ENCODE measurements at places on chromosomes 5 and 9. TPM values are rescaled to one million over a fixed set of nuclear protein-coding genes. Genes with fewer than 3 reads are reported as not detected.

- no peak for DNase-seq
Observed at GRCh38 chr9:133408042-133408441, 9.8 kb downstream of the REXO4 start.

Gene WDR41
- total RNA-seq = 28.3 TPM

Gene MARCHF3
- total RNA-seq = 30.1 TPM

GRCh38 chr9:83185488-83186154, 122.7 kb upstream of the RASEF start:
- no peak for DNase-seq

- no peak for DNase-seq
Observed at GRCh38 chr5:5424736-5425135, 2.3 kb downstream of the ICE1 start.

DNA sequence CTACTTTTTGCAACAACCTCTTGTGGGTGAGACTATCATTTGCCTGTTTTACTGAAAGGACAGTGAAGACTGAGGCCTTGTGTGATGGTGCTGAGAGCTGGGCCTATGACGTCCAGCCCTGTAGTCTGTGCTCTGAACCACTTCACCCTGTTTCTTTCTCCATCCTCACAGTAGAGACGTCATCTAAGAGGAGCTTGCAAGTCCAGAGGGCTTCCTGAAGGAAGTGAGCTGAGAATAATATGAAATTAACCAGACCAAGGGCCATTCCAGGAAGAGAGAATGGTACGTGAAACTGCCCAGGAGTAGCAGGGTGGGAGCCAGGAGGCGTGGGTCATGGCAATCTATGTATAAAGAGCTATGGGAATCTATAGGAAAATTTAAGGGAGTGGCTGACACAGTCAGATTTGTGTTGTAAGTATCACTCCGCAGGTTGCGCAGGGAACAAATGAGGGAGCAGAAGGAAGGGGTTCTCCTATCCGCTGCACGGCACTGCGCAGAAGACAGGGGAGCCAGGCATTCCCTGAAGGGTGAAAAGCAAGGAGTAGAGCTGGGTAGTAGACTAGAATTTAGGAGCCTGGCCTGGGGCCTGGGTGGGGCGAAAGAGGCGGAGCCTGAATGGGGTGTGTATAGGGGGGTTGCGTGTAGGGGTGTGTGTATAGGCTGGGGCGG, 596 bp upstream of the FGFR4 start:
- DNase-seq = no peak

DNA sequence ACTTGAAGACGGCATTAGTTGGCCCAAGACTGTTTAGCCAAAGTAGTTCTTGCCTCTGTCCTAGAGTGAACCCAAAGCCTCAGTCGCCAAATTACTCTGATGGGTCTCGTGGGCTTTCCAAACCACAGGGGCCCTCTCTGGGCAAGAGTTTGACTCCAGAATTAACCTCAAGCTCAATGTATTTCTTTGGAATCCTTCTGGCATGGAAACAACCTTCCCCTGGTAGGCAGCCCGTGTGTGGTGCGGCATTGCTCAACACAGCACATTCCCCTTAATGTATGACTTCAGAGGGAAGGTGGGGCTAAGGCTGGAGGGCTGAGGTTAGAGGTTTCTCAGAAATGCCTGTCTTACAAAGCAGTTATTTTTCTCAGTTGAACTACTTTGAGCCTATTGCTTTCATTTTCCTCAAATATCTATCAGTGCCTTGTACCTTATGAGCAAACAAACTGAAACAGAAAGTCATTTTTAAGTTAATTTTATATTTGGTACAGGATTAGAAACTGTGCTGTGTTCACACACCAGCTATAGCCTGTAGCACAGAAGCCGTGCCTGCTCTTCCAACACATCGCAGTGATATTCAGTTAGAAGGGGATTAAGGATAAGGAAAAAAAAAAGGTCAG, 123.9 kb upstream of the HAPLN1 start:
- DNase-seq = no peak

GRCh38 chr5:7494481-7495130, 98.7 kb downstream of the ADCY2 start:
- DNase-seq = no peak

DNA sequence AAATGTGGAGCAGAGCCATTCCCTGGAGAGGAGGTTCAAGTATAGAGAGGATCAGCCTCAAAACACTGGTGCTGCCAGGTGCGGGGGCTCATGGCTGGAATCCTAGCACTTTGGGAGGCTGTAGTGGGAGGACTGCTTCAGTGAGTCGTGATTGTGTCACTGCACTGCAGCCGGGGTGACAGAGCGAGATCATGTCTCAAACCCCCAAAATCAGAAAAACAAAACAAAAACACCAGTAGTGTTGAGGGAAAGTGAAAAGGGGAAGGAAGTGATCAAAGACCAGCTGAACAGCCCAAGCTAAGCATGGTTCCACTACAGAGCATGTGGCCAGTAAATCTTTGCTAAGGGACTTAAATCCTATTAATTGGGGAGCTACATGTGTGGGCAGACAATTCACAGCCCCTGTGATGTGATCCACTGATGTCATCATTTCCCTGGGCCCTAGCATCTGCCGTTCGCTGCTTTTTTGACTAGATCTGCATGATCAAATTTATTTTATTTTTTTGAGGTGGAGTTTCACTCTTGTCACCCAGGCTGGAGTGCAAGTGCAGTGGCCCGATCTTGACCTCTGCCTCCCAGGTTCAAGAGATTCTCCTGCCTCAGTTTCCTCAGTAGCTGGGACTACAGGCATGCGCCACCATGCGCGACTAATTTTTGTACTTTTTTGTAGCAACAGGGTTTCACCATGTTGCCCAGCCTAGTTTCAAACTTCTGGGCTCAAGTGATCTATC, 2.7 kb upstream of the PCBD2 start:
- no peak for DNase-seq

DNA sequence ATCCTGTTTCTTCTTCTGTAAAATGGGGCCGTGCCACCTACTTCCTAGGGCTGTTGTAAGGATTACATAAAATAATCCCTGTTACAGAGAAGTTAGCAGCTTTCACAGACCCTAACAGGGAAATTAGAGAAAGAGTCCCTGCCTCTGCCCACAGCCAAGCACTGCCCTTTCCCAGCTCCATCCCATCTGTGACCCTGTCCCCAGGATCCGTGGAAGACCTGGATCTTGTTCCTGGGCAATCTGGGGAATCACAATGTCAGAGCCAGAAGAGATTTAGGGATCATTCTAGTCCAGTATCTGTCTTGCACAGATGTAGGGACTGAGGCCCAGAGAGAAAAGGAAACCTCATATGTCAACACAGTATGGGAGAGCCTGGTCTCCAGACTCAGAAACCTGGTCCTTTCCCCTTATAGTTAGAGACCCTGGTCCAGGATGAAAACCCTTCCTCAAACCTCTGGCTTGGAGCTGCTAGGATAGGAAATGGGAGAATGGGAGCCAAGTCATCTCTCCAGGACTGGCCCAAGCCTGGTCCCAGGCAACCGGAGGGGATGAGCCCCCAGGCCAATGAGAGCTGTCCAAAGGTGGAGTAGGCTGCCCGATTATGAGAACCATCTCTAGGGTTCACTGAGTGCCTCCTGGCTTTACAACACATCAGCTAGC, 12.5 kb downstream of the LHX6 start:
- DNase-seq = no peak

- no peak for DNase-seq
Observed at GRCh38 chr9:90775657-90776056, 26.0 kb upstream of the SYK start.

GRCh38 chr9:36110434-36110833, 26.1 kb upstream of the GLIPR2 start:
- no peak for DNase-seq

DNA sequence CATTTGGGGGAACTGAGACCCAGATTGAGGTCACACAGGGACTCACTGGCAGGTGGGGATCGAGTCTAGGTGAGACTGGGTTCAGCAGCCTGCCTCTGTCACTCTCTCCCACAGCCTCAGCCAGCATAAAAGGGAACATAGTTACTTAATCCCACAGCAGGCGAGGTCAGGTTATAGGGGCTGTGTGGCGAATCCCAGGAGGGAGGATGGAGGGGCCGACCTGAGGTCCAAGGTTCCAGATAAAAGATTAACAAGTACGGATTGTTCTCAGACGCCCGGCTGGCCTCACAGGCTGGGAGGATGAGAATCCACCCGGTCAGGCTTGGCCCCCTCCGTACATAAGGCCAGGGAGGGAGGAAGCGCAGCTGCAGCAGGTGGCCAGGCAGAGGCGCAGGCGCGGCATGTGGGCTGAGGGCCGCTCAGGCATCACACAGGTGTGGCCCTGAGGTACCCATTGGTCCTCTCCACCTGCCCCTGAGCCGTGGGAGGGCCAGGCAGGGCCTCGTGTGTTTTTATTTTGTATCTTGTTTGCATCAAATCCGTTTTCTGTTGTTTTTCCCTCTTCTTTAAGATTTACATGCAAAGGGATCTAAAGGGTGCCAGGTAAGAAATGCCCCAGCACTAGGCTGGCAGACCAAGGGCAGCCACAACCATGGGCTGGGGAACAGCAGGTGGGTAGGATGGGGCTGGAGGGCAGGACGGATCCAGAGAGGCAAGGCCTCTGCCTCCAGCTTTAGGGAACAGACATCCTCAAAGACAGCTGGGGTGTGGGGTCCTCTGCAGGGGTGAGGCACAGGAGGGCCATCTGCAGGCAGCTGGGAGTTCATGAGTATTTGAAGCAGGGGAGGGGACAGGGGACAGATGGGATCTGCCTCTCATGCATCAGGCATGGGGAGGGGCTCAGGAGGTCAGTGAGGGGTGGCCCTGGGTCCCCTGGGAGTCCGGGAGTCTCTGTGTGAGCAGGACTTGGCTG, 3.6 kb downstream of the SUSD3 start:
- DNase-seq = no peak

DNA sequence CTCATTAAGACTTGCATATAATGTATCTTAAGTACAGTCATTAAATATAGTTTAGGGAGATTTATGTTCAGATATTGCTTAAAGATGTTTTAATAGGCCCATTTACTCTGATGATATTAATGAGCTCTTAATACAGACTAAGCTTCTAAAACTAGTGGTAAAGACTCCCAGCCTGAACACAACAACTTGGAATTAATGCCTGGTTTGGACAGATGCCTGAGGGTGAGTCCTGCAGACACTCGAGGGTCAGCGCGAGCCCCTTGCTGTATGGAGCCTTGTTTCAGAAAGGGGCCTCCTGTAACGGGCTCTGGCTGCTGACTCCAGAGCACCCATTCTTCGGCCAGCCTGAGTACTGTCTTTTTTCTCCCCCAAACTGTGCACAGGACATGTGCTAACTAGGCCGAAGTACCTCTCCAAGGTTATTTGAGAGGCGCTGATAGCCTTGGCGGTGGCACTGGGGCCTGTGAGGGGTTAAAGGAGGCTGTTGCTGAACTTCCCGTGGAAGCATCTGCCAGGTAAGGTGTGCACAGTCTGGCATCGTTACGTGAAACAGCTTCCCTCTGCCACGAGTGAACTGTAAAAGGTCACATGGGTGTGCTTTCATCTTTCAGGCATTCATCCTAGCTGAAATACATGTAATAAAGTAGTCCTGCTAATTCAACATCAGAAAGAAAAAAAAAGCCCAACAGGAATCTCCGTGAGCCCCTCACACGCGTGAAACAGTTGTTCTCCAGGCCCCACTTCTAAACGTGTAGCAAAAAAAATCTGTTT, 113.4 kb downstream of the MVB12B start:
- no peak for DNase-seq

- no peak for DNase-seq
Observed at GRCh38 chr9:87535817-87536539, 38.3 kb downstream of the DAPK1 start.

Gene ZBTB43
- total RNA-seq = 35.1 TPM

- no peak for DNase-seq
Observed at GRCh38 chr5:157672976-157673375, 1.6 kb downstream of the C5orf52 start.

Gene BTNL3
- not detected for total RNA-seq

Gene GPR151
- total RNA-seq = not detected

Gene LCN1
- not detected for total RNA-seq

Gene INSL4
- not detected for total RNA-seq

DNA sequence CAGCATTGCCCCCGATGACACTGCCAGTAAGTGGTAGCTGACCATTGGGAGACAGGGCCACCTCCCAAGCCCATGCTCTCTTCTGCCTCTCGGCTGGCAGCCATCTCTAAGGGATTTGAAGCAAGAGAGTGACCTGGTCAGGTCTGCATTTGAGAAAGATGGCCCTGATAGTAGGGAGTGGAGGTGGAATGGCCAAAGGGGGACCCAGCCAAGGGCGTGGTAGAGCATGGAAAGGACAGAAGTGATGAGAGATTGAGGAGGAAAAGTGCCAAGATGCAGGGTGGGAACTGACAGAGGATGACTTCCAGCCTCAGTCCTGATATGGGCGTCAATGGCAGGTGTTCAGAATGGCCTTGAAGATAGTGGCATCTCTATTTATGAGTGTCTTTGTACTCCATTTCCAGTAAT, 9.0 kb downstream of the ABL1 start:
- DNase-seq = no peak

- no peak for DNase-seq
Observed at GRCh38 chr5:19751326-19751725, 236.7 kb downstream of the CDH18 start.

GRCh38 chr9:120385606-120386389, 194.2 kb downstream of the CDK5RAP2 start:
- no peak for DNase-seq

Gene HCN1
- total RNA-seq = not detected

Gene NRG2
- total RNA-seq = 1.9 TPM

Gene AGXT2
- not detected for total RNA-seq

GRCh38 chr5:115028557-115028956, 141.2 kb downstream of the TRIM36 start:
- no peak for DNase-seq

Gene PCDHGA2
- total RNA-seq = 6.2 TPM

- DNase-seq = no peak
Observed at GRCh38 chr5:171391996-171392577, 4.4 kb downstream of the NPM1 start.

Gene PHYHD1
- 30.2 TPM for total RNA-seq

Gene C9orf50
- not detected for total RNA-seq

GRCh38 chr9:87275047-87275725, 222.5 kb upstream of the DAPK1 start:
- no peak for DNase-seq

GRCh38 chr5:92460505-92460904, 1077.4 kb upstream of the ARRDC3 start:
- DNase-seq = no peak

DNA sequence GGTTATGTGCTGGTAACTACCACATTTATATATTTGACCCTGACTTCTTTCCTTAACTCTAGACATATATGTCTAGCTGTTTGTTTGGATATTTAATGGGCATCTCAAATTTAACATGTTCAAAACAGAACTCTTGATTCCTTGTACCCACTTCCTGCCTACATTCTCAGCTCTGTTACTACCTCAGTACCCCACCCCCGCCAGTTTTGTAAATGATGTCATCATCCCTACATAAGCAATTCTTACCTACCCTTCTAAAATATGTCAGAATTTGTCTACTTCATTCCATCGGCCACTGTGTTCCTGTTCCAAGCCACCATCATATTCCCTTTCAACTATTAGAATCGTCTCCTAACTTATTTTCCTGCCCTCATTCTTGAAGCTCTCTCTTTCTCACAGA, 4.8 kb downstream of the RAD50 start:
- no peak for DNase-seq

GRCh38 chr5:143208781-143209510, 194.5 kb downstream of the NR3C1 start:
- no peak for DNase-seq

Gene HTR1A
- total RNA-seq = not detected

Gene C9orf72
- total RNA-seq = 18.7 TPM

- peak; percentile 90 for DNase-seq
Observed at GRCh38 chr5:179801304-179802206, 5.1 kb downstream of the MGAT4B start.

GRCh38 chr9:114465906-114466900, 39.1 kb downstream of the WHRN start:
- no peak for DNase-seq

Gene IRX4
- 17.6 TPM for total RNA-seq

Gene TNFSF15
- 0.08 TPM for total RNA-seq

- DNase-seq = no peak
Observed at GRCh38 chr5:74575741-74576538, 64.6 kb downstream of the ENC1 start.
